ENCODE measurements at places on chromosomes 7 and 10. TPM values are rescaled to one million over a fixed set of nuclear protein-coding genes. Genes with fewer than 3 reads are reported as not detected.
A peak's percentile ranks its signal among the peaks of the same experiment; 100 is the strongest.

DNA sequence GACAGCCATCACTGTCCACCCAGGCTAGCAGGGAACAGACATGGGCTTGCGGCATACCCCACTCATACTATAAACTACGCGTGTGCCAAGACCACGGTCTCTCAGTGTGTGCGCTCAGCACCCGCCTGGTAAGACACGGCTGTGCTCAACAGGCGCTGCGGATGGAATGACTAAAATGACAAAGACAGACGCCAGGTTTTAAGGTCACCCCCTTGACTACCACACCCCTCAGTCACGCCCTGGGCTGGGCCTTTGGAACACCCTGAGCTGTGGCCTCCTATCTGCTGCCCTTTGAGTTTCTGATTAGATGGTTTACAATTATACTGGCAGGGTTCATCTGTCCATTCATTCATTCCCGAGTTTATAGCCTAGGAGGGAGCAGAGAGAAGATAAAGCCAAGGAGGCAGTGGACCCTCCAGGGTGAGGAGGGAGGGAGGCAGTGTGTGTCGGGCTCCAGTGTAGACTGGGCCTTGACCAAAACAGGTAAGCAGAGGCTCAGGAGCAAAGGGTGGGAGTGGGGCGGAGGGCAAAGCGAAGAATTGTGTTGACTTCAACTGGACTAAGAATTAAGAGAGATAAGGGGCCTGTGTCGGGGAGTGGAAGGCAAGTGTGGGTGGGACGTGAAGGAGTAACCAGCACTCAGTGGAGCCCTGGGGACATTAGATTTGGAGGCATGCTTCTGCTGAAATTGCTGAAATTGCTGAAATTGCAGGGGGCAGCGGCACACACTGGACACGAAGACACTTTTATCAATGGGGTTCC lies 35.0 kb downstream of the TNS3 start:
- no peaks in the 10 kb centered on the region for H3K36me3 ChIP-seq
- no peak overlapping the region for H3K27ac ChIP-seq
- H3K4me1 ChIP-seq: peaks cover 13% of the 10 kb centered on the region
- DNase-seq: no peak

GRCh38 chr7:36894190-36894589 lies 169.9 kb upstream of the AOAH start:
- no peak overlapping the region for H3K4me3 ChIP-seq
- no peaks in the 10 kb centered on the region for H3K36me3 ChIP-seq
- H3K27me3 ChIP-seq: no peaks in the 10 kb centered on the region
- H3K27ac ChIP-seq: no peak overlapping the region

The TUBAL3 gene
- not detected for total RNA-seq

DNA sequence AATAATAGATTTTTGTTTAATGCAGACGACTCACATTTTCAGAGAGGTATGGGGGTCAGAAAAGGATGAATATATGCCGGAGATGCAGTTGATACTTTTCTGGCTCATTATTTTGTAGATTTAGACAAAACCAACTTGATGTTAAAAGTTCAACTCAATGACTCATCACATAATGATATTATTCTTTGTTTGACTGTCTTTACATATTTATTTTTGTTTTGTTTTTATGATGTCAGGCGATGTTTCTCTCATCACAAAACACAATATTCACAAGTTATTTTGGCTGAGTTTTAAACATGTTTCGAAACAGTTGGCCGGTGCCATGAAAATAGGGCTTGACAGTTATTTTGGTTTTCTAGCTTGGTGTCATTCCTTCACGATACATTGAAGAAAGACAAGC lies 1.3 kb downstream of the GJD4 start:
- H3K4me1 ChIP-seq: peaks cover 5% of the 10 kb centered on the region
- no peak overlapping the region for H3K27ac ChIP-seq
- H3K27me3 ChIP-seq: no peaks in the 10 kb centered on the region

The CPEB3 gene
- 8.8 TPM for total RNA-seq

The UNCX gene
- total RNA-seq: not detected

GRCh38 chr7:123633553-123633952 lies 22.1 kb upstream of the LMOD2 start:
- H3K36me3 ChIP-seq: no peaks in the 10 kb centered on the region
- H3K27me3 ChIP-seq: no peaks in the 10 kb centered on the region
- no peak for DNase-seq
- H3K4me1 ChIP-seq: no peaks in the 10 kb centered on the region
- no peak overlapping the region for H3K27ac ChIP-seq

DNA sequence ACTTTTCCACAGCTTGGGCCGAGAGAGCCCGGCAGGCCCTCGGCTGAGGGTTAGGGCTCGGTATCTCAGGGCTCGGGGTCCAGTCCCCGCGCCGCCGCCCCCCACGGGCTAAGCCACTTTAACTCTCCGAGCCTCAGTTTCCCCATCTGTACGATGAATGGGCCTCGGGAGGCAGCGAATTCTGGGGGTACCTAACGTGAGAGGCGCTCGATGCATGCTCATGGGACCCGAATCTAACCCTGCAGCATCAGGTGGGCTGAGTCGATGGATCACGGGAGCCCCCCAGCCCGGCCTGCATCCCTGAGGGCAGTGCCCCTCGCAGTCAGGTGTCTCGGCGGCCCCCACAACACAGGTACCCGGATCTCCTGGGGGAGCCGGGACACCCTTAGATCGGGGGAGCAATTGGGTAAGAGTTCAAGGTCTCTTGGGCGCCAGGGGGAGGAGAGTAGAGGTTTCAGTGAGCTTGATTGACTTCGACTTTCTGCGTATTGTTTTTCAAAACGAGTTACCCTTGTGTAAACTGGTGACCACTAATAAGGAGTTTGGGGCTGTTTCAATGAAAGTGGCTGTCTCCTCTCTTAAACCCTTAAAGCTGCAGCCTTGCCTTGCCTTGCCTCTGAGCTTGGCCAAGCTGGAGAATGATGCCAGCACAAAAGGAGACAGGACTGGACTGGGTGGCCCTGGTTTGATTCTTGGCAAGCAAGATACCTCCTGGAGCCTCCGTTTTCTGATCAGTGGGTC lies 631 bp downstream of the POR start:
- peaks cover 56% of the 10 kb centered on the region for H3K4me1 ChIP-seq
- H3K27ac ChIP-seq: peak overlapping the region; percentile 88
- H3K27me3 ChIP-seq: no peaks in the 10 kb centered on the region
- DNase-seq: no peak

The FOXP2 gene
- 16.4 TPM for total RNA-seq

DNA sequence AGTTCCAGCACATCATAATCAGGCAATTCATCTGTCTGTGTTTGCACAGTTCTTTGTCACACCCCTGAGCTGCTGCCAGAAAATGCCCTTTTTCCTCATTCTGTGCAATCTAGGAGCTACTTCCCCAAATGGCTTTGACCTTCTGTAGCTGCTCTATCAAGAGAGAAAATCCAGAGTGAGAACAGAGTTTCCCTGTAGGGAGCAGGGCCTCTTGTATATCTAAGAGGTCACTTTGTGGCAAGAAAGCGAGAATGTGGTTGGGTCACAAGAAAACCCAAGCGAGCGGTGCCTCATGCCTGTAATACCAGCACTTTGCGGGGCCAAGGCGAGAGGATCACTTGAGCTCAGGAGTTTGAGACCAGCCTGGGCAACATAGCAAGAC lies 24.3 kb downstream of the SLC29A3 start:
- H3K27me3 ChIP-seq: no peaks in the 10 kb centered on the region

The CDH23 gene
- total RNA-seq: 19.0 TPM

DNA sequence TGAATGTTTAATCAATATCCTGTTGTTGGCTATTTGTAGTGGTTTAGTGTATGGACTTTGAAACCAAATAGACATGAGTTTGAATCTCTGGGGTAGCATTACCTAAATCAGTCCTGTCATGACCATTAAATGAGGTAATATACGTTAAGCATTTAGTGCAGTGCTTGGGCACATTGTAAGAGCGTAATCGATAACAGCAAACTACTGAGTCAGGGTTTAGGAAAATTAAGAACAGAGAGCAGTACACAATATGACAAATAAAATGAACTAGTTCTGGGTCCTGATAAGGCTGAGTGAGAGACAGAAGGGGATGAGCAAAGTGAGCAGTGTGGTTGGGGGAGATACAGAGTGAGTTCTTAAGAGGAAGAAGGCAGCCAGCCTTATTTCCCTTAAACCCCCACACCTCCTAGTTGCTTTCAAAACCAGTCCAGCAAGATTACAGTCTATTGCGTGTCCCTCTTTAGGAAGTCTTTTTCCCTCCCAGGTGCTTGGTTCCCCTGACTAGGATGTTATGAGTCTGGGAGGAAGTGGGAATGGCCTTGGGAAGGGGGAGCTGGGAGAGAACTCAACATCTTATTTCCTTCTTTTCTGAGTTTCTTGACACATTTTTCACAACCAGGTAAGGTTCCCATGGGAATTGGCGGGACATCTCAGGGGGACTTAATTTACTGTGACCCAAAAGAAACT lies 171.0 kb downstream of the SND1 start:
- no peaks in the 10 kb centered on the region for H3K36me3 ChIP-seq
- no peaks in the 10 kb centered on the region for H3K4me1 ChIP-seq
- no peak overlapping the region for H3K27ac ChIP-seq
- H3K27me3 ChIP-seq: no peaks in the 10 kb centered on the region

GRCh38 chr10:1630304-1630703 lies 107.0 kb downstream of the ADARB2 start:
- H3K27ac ChIP-seq: no peak overlapping the region
- no peak for DNase-seq
- H3K4me3 ChIP-seq: no peak overlapping the region
- no peaks in the 10 kb centered on the region for H3K36me3 ChIP-seq
- H3K27me3 ChIP-seq: no peaks in the 10 kb centered on the region
- no peaks in the 10 kb centered on the region for H3K4me1 ChIP-seq

DNA sequence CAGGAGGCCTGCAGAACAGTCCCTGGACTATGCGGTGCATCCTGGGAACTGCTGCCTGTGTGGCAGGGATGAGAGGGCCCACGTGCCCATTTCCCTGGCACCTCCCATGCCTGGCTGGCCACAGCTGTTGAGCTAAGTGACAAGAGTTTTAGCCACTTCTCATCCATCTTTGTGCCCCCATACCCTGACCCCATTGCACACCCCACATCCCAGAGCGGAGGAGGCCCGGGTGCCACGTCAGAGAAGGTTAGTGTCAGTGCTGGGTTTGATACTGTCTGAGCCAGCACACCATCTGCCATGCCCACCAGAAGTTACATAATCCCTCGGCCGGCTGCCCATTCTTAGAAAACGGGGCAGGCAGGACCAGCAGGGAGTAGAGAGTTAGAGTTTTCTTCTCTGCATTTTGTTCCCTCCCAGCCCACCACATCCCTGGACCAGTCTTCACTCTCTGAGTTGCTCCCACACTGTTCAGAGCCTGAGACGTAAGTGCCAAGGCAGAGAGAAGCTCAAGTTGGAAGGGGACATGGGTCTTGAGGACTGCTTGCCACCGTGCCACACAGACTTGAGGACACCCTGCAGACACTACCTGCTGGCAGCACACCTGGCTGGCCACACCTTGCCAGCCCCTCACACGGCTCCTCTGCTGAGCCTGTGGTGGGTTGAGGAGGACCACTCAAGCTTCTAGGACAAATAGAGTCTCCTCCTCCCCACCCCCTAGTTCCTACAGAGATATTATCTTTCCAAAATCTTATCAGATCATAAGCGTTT lies 13.1 kb downstream of the UNC5B start:
- no peak for DNase-seq
- H3K27ac ChIP-seq: no peak overlapping the region
- no peaks in the 10 kb centered on the region for H3K4me1 ChIP-seq
- no peaks in the 10 kb centered on the region for H3K36me3 ChIP-seq
- H3K27me3 ChIP-seq: no peaks in the 10 kb centered on the region
- no peak overlapping the region for H3K4me3 ChIP-seq

DNA sequence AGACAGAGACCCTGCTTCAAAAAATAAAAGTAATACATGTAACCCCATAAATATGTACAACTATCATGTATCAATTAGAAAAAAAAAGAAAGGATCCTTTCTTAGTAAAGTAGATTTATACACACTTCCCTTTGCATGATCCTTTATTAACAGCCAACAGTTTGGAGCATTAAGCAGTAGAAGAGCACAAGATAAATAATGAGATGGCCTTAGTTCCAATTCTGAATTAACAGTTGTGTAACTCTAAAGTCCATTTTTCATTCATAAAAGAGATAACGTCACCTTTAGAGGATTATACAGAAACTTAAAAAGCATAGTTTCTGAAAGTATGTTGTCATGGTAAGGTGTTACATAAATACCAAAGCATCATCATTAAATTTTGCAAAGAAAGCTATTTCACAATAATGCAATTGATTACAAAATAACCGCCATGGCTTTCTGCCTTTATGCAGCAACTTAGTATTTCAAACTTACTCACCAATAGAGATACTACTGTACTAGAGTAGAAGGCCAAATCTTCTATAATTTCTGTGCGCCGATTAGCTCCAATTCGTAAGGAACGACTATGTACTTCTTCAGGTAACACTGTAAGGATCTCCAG lies 40.3 kb downstream of the TNPO3 start:
- no peak overlapping the region for H3K27ac ChIP-seq
- H3K36me3 ChIP-seq: peaks cover 55% of the 10 kb centered on the region
- H3K27me3 ChIP-seq: no peaks in the 10 kb centered on the region
- no peak for DNase-seq

The SLC12A9 gene
- 36.8 TPM for total RNA-seq

The FXYD4 gene
- not detected for total RNA-seq

The ASZ1 gene
- not detected for total RNA-seq

GRCh38 chr7:4052130-4052529 lies 630.0 kb upstream of the FOXK1 start:
- no peak for DNase-seq
- no peaks in the 10 kb centered on the region for H3K27me3 ChIP-seq
- H3K27ac ChIP-seq: no peak overlapping the region
- H3K4me1 ChIP-seq: no peaks in the 10 kb centered on the region
- H3K36me3 ChIP-seq: no peaks in the 10 kb centered on the region
- no peak overlapping the region for H3K4me3 ChIP-seq

DNA sequence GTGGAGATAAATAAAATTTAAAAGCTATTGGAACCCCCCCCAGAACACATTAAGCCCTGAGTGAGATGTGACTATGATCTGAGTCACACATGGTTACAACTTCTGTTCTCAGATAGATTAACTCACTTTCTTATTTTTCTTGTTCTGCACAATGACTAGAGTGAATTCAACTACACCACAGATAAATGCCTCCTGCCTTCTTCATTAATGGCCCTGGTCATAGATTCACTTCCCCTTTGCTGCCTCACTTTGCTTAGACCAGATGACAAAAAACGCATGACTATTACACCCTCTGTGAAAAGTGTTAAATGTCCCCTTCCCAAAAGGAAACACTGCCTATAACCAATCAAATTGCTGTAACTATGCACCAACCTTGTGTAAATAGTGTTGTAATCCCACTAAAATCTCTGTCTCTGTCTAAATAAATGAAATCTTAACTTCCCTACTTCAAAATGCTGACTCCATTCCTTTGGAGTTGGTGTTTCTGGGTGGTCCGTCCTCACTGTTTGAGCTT lies 49.4 kb downstream of the AKR1D1 start:
- peak overlapping the region; percentile 13 for H3K27ac ChIP-seq
- no peak for DNase-seq
- peaks cover 6% of the 10 kb centered on the region for H3K4me1 ChIP-seq
- no peak overlapping the region for H3K4me3 ChIP-seq

GRCh38 chr7:53719122-53719521 lies 683.7 kb downstream of the POM121L12 start:
- H3K4me1 ChIP-seq: no peaks in the 10 kb centered on the region
- H3K4me3 ChIP-seq: no peak overlapping the region
- DNase-seq: no peak
- no peaks in the 10 kb centered on the region for H3K36me3 ChIP-seq
- no peak overlapping the region for H3K27ac ChIP-seq

GRCh38 chr7:111184987-111185386 lies 94.1 kb downstream of the LRRN3 start:
- H3K36me3 ChIP-seq: no peaks in the 10 kb centered on the region
- H3K4me3 ChIP-seq: no peak overlapping the region
- DNase-seq: no peak
- H3K27me3 ChIP-seq: no peaks in the 10 kb centered on the region

The C10orf105 gene
- total RNA-seq: 0.30 TPM
